ENCODE measurements at places on chromosomes 13 and 19.

GRCh38 chr13:33797622-33798021 is 20.3 kb upstream of the RFC3 start:
- DNase-seq, result no peak

- DNase-seq, result no peak
These were observed 3.4 kb downstream of the ERCC1 start for GRCh38 chr19:45420356-45420755.

GRCh38 chr13:60661521-60661920 is 264.5 kb downstream of the TDRD3 start:
- no peak for DNase-seq

DNA sequence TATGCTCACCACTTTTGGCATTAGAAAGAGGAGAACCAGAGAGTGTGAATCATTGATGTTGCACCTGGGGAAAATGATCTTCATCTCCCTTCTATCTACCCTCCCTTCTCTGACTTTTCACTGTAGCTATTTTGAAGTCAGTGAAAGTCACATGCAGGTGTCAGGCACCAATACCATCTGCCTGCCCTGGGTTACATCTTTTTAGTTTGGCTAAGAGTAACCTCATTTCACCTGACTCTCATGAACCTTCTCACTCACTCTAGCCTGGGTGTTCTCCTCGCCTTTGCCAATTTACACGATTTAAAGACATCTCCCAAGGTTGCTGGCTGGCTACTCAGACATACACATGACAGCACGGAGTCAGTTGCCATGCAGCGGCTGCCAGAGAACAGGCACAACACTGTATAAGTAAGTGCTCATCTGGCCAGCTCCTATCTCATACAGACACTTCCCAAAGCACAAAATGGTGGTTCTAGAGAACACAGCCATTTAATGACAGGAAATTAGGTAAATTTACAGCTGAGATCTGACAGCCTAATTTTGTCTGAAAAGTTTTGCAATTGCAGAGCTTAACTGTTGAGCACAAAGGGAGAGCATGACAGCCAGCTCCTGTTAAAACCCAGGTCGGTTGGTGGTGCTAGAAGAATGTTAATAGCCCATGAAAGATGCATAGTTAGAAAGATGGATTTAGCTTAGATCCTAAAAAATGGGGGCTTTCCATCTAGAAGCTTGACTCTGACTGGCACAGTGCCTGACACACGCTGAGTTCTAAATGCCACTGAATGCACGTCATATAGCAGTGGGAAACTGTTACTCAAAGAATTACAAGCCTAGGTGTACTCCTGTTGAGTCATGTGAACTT is 32.5 kb downstream of the LCP1 start:
- no peak for DNase-seq
